ENCODE measurements at places on chromosomes 1 and 21. TPM values are rescaled to one million over a fixed set of nuclear protein-coding genes. Genes with fewer than 3 reads are reported as not detected.

Gene CFHR5
- total RNA-seq, result not detected

Gene TCHHL1
- not detected for total RNA-seq

Gene CEP170
- 100 TPM for total RNA-seq

Gene LENEP
- not detected for total RNA-seq

Gene TSPAN2
- 0.68 TPM for total RNA-seq

Gene MYOG
- total RNA-seq, result not detected

Gene ALX3
- total RNA-seq, result not detected

Gene USP48
- total RNA-seq, result 61.5 TPM

Gene TRMT13
- total RNA-seq, result 50.5 TPM

Gene VCAM1
- 61.9 TPM for total RNA-seq

Gene HFM1
- 0.44 TPM for total RNA-seq

Gene LRRC53
- not detected for total RNA-seq

Gene MRPL39
- 22.3 TPM for total RNA-seq

Gene LHX8
- total RNA-seq, result not detected

Gene PLA2G2C
- not detected for total RNA-seq

Gene ZC3H11A
- 81.2 TPM for total RNA-seq

Gene AK5
- 3.6 TPM for total RNA-seq

Gene AADACL3
- total RNA-seq, result not detected

Gene ATP6V1G3
- total RNA-seq, result not detected

Gene TESK2
- total RNA-seq, result 1.1 TPM

Gene CORT
- not detected for total RNA-seq

Gene DIRAS3
- total RNA-seq, result 7.9 TPM

Gene TMPRSS15
- not detected for total RNA-seq

Gene GNAT2
- total RNA-seq, result not detected

Gene PGBD5
- 0.12 TPM for total RNA-seq

Gene IL22RA1
- not detected for total RNA-seq

Gene EXTL2
- total RNA-seq, result 19.2 TPM

Gene SDC3
- total RNA-seq, result 79.5 TPM

Gene NUDT4B
- 46.7 TPM for total RNA-seq

Gene TRIM17
- total RNA-seq, result not detected

Gene PROX1
- total RNA-seq, result 2.5 TPM

Gene FGR
- total RNA-seq, result not detected

Gene EPHA8
- total RNA-seq, result not detected

Gene B3GALT5
- 1.1 TPM for total RNA-seq

Gene CHI3L1
- total RNA-seq, result 0.12 TPM

Gene MRPS14
- 14.9 TPM for total RNA-seq

Gene HSPA6
- 0.06 TPM for total RNA-seq

Gene CELSR2
- total RNA-seq, result 4.3 TPM

Gene TMEM39B
- total RNA-seq, result 9.5 TPM

Gene FCRL1
- not detected for total RNA-seq

Gene PTPN7
- total RNA-seq, result not detected

Gene GPX7
- total RNA-seq, result 19.5 TPM

Gene SPATA17
- total RNA-seq, result 0.58 TPM

Gene FCRLB
- total RNA-seq, result 3.0 TPM

Gene SLC39A1
- 109 TPM for total RNA-seq

Gene GNG4
- not detected for total RNA-seq

Gene ZYG11A
- 0.73 TPM for total RNA-seq

Gene PRKAA2
- 1.3 TPM for total RNA-seq

Gene FAM78B
- not detected for total RNA-seq

Gene MCOLN3
- not detected for total RNA-seq

Gene MROH9
- total RNA-seq, result not detected

Gene KTI12
- 10.6 TPM for total RNA-seq

Gene SEMA4A
- 0.93 TPM for total RNA-seq

Gene SPRR2A
- not detected for total RNA-seq

Gene ASAP3
- 9.8 TPM for total RNA-seq

Gene NEGR1
- 2.0 TPM for total RNA-seq

Gene SLC22A15
- 0.10 TPM for total RNA-seq

Data from glomerular endothelial cell (primary cell).